Right ventricle myocardium superior (tissue), 1 donor: ENCODE measurements at places on chromosomes 11 and 22. TPM values are rescaled to one million over a fixed set of nuclear protein-coding genes. Genes with fewer than 3 reads are reported as not detected.

GRCh38 chr11:3165152-3165705 lies at the start of gene OSBPL5:
Gene OSBPL5 (minus strand): TSS chr11:3165310. CDS start chr11:3129148, 36,162 bp downstream.
- peak; percentile 88 for DNase-seq

DNA sequence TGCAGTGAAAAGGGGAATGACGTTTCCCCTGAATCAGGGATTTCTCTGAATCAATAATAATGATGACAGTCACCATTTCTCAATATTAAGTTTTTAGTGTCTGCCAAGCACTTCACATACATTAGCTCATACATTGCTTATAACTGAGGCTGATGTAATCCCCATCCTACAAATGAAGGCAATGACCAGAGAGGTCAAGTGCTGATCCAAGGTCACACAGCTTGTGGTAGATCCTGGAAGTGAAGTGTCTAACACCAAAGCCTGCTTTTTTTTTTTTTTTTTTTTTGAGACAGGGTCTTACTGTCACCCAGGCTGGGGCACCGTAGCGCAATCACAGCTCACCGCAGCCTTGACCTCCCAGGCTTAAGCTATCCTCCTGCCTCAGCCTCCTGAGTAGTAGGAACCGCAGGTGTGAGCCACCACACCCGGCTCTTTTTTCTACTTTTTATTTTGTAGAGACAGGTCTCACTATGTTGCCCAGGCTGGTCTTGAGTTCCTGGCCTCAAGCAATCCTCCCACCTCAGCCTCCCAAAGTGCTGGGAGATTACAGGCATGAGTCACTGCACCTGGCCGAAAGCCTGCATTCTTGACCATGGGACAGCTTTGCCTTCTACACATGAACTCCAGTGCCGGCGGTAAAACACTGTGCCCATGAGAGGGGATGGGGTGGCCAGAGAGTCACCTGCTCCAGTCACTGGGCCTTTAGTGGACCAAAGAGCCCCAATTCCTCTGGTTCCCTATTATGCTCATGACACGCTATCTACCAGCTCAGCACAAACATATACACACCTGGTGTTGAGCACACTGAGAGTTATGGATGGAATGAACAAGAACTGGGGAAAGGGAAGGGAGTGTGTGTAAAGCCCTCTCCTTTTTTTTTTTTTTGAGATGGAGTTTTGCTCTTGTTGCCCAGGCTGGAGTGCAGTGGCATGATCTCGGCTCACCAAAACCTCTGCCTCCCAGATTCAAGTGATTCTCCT lies 17.4 kb downstream of the ARHGAP1 start:
- no peak for DNase-seq

DNA sequence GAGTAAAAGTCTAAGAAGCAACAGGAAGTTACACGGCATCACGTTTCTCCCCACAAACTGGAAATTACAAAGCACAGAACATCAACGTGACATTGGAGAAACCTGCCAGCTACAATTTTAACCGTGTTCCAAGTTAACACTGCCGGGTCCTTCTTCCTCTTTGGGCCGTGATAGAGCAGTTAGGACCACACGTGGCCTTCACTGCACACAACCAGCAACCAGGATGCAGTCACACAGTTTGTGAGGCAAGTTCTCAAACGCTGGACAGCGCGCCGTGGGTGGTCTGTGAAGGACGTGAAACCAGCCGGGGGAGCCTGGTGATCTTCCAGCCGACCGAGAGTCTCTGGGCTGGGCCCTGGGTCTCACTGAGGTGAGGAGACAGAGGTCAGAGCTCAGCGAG lies 14.6 kb downstream of the C11orf21 start:
- DNase-seq: peak; percentile 22

The OPCML gene
- total RNA-seq: 0.59 TPM
